ENCODE measurements at places on chromosomes 2 and 18.

DNA sequence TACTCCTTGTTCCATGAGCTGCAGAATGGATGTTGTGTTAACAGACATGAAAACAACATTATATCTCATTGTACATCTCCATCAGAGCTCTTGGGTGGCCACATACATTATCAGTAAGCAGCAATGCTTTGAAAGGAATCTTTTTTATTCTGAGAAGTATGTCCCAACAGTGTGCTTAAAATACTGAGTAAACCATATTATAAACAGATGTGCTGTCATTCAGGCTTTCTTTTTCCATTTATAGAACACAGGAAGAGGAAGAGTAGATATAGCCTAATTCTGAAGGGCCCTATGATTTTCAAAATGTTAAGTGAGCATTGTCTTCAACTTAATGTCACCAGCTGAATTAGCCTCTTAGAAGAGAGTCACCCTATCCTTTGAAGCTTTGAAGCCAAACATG is 44.3 kb upstream of the CABYR start:
- DNase-seq, result no peak

DNA sequence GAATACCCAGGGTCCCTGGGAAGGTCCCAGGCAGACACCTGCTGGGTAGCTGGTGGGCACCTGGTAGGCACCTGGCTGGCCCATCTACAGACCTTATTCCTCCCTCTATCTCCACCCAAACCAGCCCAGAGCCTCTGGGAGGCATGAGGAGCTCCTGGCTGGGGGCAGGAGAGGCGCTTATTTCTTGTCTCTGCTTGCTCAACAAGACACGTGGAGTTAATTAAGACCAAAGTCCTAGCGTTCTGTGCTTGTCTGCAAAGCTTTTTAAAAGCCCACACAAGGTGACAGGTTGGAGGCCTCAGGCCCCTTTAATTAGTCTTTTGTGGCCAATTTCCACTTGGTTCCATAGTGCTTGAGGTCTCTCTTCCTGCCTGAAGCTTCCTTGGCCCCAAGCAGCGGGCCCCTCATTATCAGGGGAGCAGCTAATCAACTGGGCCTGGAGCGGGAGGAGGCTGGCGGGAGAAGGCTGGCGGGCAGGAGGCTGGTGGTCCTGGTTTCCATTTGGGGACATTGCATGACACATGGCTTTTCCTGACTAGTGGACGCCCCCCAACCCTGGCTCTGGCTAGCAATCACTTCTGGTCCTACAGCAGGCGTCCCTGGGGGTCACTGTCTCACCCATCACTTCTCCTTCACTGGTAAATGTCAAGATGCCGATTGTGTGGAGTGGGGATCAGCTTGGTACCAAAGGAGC is 65.4 kb upstream of the HDAC4 start:
- DNase-seq, result no peak

DNA sequence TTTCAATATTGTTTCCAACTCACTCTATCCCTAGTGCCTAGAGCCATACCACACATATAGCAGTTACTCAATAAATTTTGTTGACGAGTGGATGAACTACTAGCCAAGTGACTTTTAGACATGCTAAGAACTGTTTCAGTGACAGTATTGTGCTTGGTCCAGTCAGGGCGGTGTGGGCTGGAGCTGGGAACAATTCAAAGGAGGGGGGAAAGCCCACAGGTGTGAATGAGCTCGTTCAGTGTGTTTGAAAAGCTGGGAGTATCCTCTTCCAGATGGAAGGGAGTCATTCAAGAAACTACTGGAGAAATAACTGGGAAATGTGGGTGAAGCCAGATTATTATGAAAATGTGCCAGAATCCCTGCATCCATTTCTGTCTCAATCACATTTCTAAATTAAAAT is 1.7 kb upstream of the SERPINE2 start:
- no peak for DNase-seq

GRCh38 chr2:170235860-170236679 is 58.1 kb downstream of the MYO3B start:
- no peak for DNase-seq

DNA sequence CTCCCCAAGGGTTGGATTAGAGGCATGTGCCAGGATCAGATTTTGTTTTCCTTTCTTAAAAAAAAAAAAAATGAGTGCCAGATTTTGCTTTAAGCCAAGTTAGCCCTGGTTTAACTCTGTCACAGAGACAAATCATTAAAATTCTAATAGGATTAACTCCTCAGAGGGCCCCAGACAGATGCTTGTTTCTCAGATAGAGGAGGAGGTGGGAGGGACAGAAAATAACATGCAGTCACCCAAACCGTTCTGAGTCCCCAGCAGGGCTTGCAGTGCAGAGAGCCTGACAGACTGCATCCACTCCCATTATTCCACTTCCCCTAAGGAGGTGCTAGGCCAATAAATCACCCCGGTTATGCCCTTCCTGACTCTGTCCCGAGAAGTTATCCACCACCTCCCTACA is 6.3 kb upstream of the PROKR1 start:
- no peak for DNase-seq

DNA sequence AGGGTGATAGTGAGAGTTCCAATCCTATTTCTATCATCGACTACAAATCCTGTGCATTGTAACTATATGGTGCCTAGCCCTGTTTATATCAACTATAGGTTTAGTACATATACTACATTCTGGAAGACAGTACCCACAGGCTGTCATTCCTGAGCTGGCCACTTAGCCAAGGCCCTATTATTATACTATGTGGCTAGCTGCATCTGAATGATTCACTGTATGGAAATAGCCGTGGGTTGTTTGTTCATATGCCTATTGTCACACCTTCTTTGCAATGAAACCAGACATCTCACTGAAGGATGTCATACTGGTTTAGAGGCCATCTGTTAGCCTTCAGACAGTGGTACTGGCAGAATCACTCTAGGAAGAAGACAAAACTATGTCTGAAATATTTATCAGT is 62.3 kb upstream of the FSIP2 start:
- DNase-seq, result no peak

DNA sequence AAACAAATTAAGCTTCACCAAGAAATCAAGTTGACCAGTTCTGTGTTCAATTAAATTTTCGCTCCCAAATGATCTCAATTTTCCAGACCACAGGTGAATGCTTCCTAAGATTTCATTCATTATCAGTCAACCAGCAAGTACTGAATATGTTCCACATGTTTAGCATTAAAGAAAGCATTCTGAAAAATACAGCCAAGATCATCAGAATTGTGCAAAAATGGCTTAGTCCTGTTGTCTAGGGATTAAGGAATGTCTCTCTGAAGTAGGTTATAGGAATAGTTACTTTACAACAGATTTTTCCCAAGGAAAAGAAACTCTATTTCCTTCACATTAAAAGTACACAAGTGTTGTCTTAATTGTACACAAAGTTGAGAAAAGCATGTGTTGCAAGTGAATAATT is 69.2 kb downstream of the NRXN1 start:
- DNase-seq, result no peak

GRCh38 chr2:3741396-3741795 is 38.0 kb downstream of the DCDC2C start:
- no peak for DNase-seq

- DNase-seq, result no peak
These were observed 1067.4 kb upstream of the DDX18 start for GRCh38 chr2:116747103-116747502.

GRCh38 chr2:184734338-184734737 is 136.0 kb downstream of the ZNF804A start:
- no peak for DNase-seq

- DNase-seq, result no peak
These were observed 43.6 kb downstream of the ODC1 start for GRCh38 chr2:10404324-10405143.

DNA sequence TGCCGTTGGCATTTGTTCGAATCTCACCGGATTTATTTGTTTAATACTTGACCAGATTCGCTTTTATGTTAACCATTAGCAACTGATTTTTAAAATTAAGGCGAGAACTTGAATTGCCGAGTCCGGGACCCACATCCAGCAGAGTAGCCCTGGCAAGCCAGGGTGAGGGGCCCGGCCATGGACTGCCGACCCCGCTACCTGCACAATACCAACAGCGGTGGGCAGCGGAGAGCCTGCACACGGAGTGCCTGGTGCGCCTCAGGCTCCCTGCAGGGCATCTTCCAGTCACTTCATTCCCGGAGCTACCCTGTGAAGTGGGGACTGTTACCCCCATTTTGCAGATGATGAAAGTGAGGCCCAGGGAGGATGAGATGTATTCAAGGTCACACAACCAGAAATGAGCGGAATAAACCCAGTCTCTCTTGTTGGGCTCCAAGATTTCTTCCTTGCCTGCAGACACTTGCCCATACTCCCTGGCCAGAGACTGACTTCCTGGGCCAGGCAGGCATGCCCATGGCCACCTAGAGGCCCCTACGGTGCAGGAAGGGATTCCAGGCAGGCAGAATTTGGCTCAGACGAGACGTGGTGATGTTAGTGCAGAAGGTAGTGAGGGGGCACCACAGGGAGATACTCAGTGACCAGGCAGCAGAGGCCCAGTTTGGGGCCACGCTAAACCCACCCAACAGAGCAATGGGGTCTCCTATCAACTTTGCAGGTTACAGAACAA is 2.9 kb downstream of the FBLN7 start:
- DNase-seq, result no peak

DNA sequence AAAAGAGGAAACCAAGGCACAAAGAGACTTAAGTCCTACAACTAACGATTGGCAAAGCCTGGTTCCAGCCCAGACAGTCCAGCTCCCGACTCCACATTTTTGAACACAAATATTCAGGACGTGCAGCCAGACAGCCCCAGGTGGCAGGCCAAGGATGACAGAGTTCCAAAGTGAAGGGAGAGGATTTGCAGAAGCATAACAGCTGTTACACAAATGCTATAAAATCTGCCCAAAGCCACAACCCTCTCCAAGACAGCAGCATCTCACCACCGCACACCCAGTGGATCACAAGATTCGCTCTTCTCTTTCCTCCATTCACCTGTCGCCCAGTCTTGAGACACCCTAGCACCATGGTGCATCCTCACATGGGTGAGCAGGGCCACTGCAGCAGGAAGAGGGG is 227.1 kb upstream of the ID2 start:
- DNase-seq, result no peak

GRCh38 chr18:32358075-32358474 is 112.6 kb downstream of the GAREM1 start:
- no peak for DNase-seq

DNA sequence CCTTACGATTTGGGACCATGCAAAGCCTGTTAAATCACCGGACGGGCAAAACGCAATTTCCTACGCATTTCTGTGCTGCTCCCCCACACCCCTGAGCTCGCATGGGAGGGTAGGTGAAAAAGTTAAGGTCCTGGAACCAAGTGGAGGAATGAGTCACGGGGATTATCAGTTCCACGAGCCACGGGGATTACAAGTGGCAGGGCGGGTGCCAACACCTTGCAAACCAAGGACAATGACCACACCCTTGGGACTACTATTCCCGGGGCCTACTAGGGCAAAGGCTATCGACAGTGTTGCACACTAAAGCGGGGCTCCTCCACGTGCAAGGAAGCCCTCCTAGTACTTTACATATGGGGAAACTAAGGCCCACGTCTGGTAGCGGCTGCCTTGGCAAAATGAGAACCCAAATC is 447 bp downstream of the RETSAT start:
- no peak for DNase-seq

DNA sequence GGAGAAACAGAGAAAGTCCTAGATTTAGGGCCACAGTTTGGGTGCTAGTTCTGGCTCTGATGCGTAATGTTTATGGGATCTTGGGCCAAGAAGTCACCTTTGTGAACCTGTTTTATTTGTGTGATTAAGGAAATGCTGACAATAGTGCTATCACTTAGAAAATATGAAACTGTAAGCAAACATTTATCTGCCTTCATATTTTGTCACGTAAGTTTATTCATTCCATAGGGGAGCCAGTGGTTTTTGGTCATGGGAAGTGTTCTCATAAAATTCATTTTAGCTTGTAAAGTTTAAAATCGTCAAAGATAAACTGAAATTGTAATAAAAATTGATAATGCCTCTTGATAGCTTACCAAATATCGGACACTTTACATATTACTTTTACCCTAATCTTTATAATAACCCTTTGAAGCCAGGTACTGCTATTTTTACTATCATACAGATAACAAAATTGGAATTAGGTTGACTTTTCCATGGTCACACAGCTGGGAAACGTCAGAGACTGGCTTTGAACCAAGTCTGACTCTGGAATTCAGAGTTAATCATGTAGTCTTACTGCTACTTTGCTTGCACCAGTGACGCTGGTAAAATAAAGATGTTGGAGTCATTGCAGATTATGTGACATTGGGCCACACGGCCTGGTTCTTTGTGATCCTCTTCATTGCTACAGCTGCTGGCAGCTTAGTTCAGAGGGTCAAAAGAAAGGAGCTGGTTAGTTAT is 99.7 kb downstream of the ICA1L start:
- no peak for DNase-seq

DNA sequence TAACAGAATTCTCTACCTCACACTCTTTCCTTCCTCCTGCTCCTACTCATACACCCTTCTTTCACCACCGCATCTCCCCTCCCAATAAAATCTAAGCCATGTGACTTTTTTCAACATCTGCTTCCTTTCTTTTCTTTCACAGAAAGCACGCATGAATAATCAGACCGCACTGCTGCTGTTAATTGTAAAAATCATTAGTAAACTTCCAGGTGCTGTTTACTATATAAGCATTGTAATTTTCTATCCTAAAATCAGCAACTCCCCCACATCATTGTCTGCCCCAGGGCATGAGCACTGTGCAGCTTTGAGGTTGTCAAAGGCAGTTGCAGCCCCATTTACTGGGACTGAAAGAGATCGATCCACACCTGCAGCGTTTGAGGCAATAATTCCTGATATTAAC is 782.6 kb upstream of the ID2 start:
- DNase-seq, result no peak

DNA sequence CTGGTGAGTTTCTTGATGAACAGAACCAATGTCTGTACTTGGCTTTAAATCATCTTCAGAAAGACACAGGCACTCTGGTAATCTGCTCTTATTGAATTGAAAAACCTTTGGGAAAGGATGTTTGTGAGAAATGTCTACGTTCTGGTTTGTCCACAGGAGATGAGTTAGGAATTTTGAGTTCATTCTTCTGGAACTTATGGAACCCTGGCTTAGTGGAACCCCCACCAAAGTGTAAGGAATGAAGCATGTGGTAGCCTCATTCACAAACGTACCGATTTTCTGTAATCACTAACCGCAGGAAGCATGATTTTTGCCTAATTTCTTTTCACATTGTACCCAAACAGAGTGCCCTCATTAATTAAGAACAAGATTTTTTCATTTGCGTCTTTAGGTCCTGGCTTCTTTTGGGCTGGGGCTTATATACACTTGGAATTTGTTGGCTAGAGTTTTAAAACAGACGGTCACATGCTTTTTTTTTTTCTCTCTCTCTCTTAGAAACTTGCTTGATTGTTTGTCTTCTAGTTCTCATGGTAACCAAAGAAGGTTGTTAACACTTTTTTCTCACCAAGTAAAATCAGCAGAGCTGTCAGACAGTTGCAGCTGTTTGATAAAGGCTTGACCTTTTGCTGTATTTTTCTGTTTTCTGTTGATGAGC is 314.1 kb upstream of the THUMPD2 start:
- DNase-seq, result no peak

DNA sequence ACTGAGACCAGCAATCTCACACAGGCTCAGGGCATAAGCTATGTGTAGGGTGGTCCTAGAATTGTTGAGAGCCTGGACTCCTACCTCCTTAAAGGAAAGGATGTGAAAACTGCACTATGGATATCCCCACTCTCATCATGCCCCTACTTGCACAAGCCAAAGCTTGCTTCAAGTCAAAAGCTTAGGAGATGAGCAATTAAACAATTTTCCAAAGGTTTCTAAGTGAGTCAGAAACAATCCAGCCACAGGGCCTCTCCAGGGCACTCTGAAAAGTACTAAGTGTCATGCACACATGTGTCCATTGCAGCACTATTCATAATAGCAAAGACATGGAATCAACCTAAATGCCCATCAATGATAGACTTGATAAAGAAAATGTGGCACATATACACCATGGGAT is 215.4 kb downstream of the AFF3 start:
- no peak for DNase-seq

- no peak for DNase-seq
These were observed 218.4 kb downstream of the ANAPC1 start for GRCh38 chr2:111665551-111666116.
